ENCODE measurements at places on chromosomes 7 and 10. TPM values are rescaled to one million over a fixed set of nuclear protein-coding genes. Genes with fewer than 3 reads are reported as not detected.

Gene NPC1L1
- total RNA-seq = not detected

Gene TET1
- total RNA-seq = 4.0 TPM

Gene SH2D4B
- not detected for total RNA-seq

Gene C7orf33
- total RNA-seq = not detected

Gene FAM131B
- total RNA-seq = 1.2 TPM

Gene CCL26
- total RNA-seq = 1.5 TPM

Gene PLEKHA1
- total RNA-seq = 19.7 TPM

Gene ASIC3
- 0.29 TPM for total RNA-seq

Gene PPP1R3C
- total RNA-seq = 73.4 TPM

Gene C10orf105
- total RNA-seq = not detected

Gene OR2A1
- 0.36 TPM for total RNA-seq

Gene CRHR2
- total RNA-seq = not detected

DNA sequence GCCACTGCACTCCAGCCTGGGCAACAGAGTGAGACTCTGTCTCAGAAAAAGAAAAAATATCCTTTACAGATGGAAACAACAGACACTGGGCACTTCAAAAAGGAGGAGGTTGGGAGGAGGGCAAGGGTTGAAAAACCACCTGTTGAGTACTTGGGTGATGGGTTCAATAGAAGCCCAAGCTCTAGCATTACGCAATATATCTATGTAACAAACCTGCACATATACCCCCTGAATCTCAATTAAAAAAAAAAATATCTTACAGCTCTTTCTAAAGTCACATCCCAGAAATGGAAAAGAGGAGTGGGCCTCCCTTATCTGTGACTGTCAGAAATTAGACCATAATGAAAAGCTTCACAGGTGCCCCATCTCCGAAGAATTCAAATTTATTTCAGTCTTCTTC lies 12.1 kb downstream of the VIM start:
- peaks cover 22% of the 10 kb centered on the region for H3K4me1 ChIP-seq
- DNase-seq = no peak
- peaks cover 25% of the 10 kb centered on the region for H3K36me3 ChIP-seq
- H3K4me3 ChIP-seq = no peak overlapping the region
- H3K27me3 ChIP-seq = no peaks in the 10 kb centered on the region

- no peaks in the 10 kb centered on the region for H3K36me3 ChIP-seq
- peaks cover 10% of the 10 kb centered on the region for H3K4me1 ChIP-seq
- H3K4me3 ChIP-seq = no peak overlapping the region
- H3K27ac ChIP-seq = peak overlapping the region; percentile 18
- H3K27me3 ChIP-seq = no peaks in the 10 kb centered on the region
These were observed 165.8 kb downstream of the CCSER2 start for GRCh38 chr10:84493951-84494848.

DNA sequence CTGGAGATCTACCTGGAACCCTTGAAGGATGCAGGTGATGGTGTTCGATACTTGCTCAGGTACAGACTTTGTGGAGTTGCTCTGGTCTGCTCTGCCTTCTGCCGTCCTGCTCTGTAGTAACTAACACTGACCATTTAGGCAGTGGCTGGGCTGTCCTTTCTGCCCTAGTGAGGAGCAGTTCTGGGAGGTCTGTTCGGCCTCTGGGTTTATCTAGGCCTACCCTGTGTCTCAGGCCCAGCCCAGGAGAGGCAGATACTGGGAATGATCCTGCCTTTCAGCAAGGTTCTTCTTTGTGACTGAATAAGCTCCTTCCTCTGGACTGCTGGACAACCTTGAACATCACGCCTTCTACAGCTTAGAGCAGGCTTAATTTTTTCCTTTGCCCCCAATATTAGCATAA lies 1.7 kb downstream of the ZFYVE27 start:
- peaks cover 17% of the 10 kb centered on the region for H3K4me1 ChIP-seq
- peak overlapping the region; percentile 93 for H3K27ac ChIP-seq
- H3K4me3 ChIP-seq = peak overlapping the region; percentile 99
- H3K36me3 ChIP-seq = peaks cover 37% of the 10 kb centered on the region
- DNase-seq = peak; percentile 55
- no peaks in the 10 kb centered on the region for H3K27me3 ChIP-seq

- H3K27ac ChIP-seq = no peak overlapping the region
- no peaks in the 10 kb centered on the region for H3K36me3 ChIP-seq
- no peak overlapping the region for H3K4me3 ChIP-seq
- DNase-seq = no peak
- peaks cover 13% of the 10 kb centered on the region for H3K27me3 ChIP-seq
- H3K4me1 ChIP-seq = no peaks in the 10 kb centered on the region
These were observed 192.3 kb upstream of the GLI3 start for GRCh38 chr7:42429339-42429738.

DNA sequence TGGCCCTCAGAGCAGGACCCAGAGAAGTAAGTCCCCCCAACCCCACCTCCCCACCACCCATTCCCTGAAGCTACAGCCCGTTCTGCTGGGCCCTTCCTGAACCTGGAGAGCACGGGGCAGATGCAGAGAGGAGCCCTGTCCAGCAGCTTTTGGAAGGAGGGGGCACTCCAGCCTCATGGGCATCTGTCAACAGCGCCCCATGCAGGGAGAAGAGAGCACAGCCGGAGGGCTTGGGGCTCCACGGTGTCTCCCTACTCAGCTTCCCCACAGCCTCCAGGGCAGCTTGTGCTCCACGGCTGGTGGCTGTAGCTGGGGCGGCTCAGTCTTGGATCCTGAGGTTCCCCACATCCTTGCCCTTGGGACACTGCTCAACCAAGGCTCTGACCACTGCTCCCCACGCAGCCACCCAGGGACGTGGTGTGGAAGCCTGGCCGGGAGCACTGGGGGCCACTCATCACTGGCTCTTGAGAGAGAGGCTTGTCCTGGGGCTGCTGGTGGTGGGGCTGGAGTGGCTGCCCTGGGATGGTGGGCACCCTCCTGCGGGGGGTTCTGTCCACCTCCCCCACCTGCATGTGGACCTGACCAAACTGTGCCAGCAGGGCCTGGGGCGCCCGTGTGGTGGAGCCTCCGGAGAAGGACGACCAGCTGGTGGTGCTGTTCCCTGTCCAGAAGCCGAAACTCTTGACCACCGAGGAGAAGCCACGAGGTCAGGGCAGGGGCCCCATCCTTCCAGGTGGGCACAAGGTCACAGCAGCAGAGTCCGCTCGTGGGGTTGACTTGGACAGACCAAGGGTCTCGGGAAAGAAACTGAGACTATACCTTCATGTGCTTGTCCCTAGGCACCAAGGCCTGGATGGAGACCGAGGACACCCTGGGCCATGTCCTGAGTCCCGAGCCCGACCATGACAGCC lies 4.5 kb downstream of the PRAP1 start:
- no peaks in the 10 kb centered on the region for H3K4me1 ChIP-seq
- H3K27me3 ChIP-seq = no peaks in the 10 kb centered on the region
- no peaks in the 10 kb centered on the region for H3K36me3 ChIP-seq

- H3K4me3 ChIP-seq = no peak overlapping the region
- no peaks in the 10 kb centered on the region for H3K36me3 ChIP-seq
- DNase-seq = no peak
- no peak overlapping the region for H3K27ac ChIP-seq
- H3K4me1 ChIP-seq = no peaks in the 10 kb centered on the region
These were observed 270.1 kb downstream of the STK31 start for GRCh38 chr7:23980081-23980480.

- H3K27me3 ChIP-seq = no peaks in the 10 kb centered on the region
- H3K4me3 ChIP-seq = no peak overlapping the region
- peaks cover 64% of the 10 kb centered on the region for H3K36me3 ChIP-seq
- H3K4me1 ChIP-seq = no peaks in the 10 kb centered on the region
- H3K27ac ChIP-seq = no peak overlapping the region
These were observed 18.7 kb downstream of the KRIT1 start for GRCh38 chr7:92226981-92227380.

DNA sequence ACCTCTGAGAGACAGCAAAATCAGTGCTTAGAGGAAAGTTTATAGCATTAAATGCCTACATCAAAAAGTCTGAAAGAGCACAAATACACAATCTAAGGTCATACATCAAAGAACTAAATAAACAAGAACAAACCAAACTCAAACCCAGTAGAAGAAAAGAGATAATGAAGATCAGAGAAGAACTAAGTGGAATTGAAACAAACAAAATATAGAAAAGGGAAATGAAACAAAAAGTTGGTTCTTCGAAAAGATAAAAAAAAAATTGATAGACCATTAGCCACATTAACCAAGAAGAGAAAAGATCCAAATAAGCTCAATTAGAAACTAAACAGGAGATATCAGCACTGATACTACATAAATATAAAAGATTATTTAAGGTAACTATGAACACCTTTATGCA lies 280.0 kb upstream of the NRG3 start:
- no peaks in the 10 kb centered on the region for H3K4me1 ChIP-seq
- no peak overlapping the region for H3K4me3 ChIP-seq
- H3K27me3 ChIP-seq = no peaks in the 10 kb centered on the region
- H3K36me3 ChIP-seq = no peaks in the 10 kb centered on the region

- H3K36me3 ChIP-seq = no peaks in the 10 kb centered on the region
- no peak overlapping the region for H3K4me3 ChIP-seq
- no peak overlapping the region for H3K27ac ChIP-seq
These were observed 436.2 kb upstream of the IGFBP3 start for GRCh38 chr7:46357290-46357689.

GRCh38 chr10:126926568-126926967 lies 21.3 kb downstream of the DOCK1 start:
- H3K36me3 ChIP-seq = peaks cover 16% of the 10 kb centered on the region
- peak; percentile 32 for DNase-seq
- H3K4me1 ChIP-seq = peaks cover 27% of the 10 kb centered on the region
- no peak overlapping the region for H3K27ac ChIP-seq

DNA sequence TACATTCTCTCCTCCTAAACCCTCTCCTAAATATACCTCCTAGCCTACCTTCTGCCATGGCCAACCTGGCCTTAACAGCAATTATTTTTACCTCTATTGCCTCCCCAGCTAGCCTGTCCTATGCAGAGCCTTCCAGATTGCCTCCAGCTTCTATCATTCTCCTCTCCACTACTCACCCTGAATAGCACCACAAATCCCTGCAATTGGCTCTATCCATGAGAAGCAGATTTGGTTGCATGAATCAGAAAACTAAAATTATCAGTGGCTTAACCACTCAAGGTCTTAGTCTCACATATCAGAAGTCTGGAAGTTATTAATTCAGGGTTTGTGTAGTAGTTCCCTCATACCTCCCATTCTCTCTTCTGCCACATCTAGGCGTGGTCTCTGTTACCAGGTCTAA lies 120.3 kb upstream of the CACUL1 start:
- H3K36me3 ChIP-seq = no peaks in the 10 kb centered on the region
- no peak overlapping the region for H3K27ac ChIP-seq
- H3K27me3 ChIP-seq = peaks cover 2% of the 10 kb centered on the region
- DNase-seq = no peak

GRCh38 chr7:114502454-114503254 lies 88.0 kb downstream of the FOXP2 start:
- peak overlapping the region; percentile 25 for H3K4me3 ChIP-seq
- no peaks in the 10 kb centered on the region for H3K27me3 ChIP-seq
- no peak for DNase-seq
- peaks cover 7% of the 10 kb centered on the region for H3K4me1 ChIP-seq

- H3K4me3 ChIP-seq = no peak overlapping the region
- H3K27me3 ChIP-seq = no peaks in the 10 kb centered on the region
- H3K4me1 ChIP-seq = no peaks in the 10 kb centered on the region
- DNase-seq = no peak
- H3K27ac ChIP-seq = no peak overlapping the region
- no peaks in the 10 kb centered on the region for H3K36me3 ChIP-seq
These were observed 11.2 kb upstream of the CRYGN start for GRCh38 chr7:151451156-151451555.

Data from osteoblast (primary cell).